Fibroblast of upper back skin (primary cell): ENCODE measurements at places on chromosomes 7 and 10.

GRCh38 chr10:44376472-44377099, 8.3 kb downstream of the CXCL12 start:
- no peak for DNase-seq

DNA sequence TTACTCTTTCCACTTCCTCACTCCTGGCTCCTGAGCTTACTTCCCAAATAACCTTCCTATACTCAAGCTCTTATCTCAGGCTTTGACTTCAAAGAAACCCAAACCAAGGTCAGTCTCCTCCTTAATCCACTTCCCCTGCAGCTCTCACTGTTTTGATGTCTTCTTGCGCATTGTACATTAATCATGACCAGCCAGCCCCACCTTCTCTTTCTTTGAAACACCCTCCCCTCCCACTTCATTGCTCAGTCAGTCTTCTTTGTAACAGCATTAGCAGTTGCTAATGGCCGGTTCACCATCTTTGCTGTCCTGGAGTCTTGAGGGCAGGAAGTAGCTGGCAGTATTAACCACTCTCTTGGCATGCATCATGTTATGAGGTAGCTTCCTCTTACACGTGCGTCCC, 57.9 kb upstream of the CHCHD3 start:
- no peak for DNase-seq

- DNase-seq, result no peak
These were observed 56.5 kb upstream of the EFCAB10 start for GRCh38 chr7:105637755-105638154.

DNA sequence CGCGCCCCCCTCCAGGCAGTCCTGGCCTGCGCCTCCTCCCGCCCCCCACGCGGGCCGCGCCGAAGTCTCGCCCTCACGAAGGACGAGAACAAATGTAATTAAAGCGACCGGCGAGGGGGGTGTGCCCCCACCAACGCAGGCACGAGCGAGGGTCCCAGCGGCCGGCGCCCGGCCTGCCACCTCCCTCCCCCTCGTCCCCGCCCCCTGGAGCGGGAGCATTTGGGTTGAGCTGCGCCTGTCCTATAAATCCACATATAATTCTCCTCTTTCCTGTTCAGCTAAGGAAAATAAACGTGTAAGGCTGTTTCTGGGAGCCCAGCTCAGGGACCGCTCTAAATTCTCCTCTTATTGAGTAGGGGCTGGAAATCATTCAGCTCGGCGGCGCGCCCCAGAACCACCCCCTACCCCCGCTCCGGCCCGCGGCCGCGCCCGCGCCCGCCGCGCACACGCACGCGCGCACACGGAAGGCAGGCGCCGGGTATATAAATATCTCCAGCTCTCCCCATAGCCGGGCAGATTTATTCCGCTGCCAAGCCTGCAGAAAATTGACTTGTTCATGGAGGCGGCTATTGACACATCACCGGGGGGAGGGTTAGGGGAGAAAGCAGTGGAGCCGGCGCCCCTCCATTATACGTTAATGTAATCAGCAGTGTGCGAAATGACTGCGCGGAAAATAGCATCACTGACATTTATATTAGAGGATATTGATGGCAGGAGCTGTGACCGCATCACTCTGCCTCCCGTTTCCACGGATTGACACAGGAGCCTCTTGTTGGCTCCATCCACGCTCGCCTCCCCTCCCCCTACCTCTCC, 61.6 kb upstream of the BTRC start:
- no peak for DNase-seq
